ENCODE measurements at places on chromosomes 5 and 9.

DNA sequence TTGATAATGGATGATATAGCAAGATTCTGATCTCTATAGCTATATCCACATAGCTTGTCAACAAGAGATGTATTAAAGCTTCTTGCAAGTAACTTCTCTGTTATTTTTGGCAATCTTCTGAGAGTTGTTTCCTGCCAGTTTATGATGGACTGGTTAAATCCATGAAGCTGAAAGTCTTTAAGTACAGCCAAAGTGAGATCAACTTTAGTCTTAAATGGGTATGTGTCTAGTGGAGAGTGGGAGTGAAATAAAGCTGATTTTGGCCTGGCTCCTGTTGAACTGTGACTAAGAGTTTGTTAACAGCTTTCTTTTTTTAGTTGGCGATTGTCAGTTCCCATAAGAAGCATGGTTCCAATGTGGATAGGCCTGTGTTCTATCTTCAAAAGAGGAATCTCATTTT lies 350.9 kb upstream of the PCSK5 start:
- no peak for DNase-seq

DNA sequence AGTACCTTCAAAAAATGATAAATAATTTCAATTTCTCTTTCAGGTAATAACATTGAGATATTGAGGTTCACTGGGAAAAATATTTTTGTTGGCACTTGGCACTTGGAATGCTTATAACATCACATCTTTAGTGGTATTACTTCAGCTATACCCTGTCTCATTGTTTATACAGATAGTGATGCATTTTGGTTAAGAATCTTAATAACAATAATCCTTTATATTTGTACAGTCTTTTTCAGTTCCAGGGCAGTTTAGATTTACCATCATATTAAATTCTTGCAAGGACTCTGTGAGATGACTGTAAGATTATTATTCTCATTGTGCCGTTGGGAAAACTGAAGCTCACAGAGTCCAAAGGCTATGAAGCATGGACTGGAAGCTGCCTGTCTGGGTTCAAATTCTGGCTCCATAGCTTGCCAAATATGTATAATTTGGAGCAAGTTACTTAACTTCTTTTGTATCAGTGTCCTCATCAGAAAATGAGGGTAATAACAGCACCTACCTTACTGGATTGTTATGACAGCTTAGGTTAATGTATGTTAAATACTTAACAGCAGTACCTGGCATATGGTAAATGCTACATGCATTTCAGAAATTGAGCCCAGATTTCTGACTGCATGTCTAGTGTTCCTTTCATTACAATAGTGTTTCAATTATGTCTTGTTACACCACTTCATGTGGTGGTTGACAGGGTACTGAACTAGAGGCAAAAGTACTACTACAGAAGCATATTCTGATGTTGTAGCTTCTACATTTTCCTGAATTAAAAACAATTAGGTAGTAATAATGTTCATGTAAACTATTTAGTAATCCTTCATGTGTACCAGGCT lies 272.2 kb downstream of the PLK2 start:
- no peak for DNase-seq

DNA sequence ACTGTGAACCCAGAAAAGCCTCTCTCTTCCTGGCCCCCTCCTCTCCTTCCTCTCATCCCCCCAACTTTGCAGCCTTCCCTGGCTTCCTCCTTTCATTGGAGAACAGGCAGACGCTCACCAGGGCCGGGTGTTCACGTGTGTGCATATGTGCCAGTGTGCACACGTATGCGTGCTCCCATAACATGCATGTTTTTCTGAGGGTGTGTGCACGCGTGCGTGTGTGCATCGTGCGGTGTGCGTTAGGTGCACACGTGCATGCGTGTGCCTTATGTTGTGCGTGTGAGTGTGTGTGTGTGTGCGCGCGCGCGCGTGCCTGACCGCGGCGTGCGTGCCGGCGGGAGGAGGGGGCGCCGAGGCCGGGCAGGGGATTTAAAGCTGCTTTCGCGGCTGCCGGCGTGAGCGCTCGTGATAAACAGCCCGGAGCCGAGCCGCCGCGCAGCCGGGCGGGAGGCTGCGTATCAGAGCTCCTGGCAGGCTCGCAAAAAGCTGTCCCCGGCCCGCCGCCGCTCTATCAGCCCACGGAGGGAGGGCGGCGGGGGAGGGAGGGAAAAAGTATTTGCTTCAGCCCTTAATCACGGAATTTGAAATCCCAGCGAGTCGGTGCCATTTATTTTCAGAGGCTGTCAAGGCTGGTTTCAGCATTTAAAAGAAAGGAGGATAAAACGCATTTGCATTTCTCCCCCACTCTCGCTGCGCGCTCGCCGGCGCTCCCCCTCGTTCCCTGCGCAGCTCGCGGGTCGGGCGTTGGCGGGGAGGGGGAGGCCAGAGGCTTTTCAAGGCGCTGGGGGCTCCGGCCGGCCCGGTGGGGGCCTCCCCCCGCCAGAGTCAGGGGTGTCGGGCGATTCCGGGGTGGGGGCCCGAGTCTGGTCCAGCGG lies 183.9 kb downstream of the C9orf50 start:
- no peak for DNase-seq

- no peak for DNase-seq
Measured at GRCh38 chr9:128503870-128504269, 649 bp upstream of the GLE1 start.

DNA sequence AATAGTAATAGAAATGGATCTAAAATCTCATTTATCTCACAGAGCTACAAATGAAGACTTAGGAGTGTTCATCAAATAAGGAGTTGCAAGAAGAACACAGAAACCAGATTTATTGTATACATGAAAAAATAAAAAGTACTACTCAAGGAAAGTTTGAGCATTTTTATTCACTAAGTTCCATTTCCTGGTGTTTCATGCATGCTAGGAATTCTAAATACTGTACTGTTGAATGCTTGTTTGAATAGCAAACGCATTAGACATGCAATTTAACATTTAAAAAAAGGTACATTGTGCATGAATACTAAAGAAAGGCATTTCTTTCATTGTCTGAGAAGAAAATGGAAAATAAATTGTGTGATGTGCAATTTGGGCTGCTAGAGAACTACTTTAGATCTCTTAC lies 52.1 kb downstream of the C6 start:
- DNase-seq = no peak

GRCh38 chr9:106773750-106774149 lies 89.2 kb upstream of the ZNF462 start:
- DNase-seq = no peak

GRCh38 chr9:129026442-129027223 lies 1.5 kb downstream of the SH3GLB2 start:
- no peak for DNase-seq

- DNase-seq = no peak
Measured at GRCh38 chr5:107826311-107827000, 155.7 kb upstream of the EFNA5 start.
